ENCODE measurements at places on chromosomes 1 and 21. TPM values are rescaled to one million over a fixed set of nuclear protein-coding genes. Genes with fewer than 3 reads are reported as not detected.

- DNase-seq = peak; percentile 70
Observed at GRCh38 chr1:15028102-15028501, 125.4 kb upstream of the TMEM51 start.

- no peak for DNase-seq
Observed at GRCh38 chr1:113416496-113416895, 26.2 kb downstream of the MAGI3 start.

- DNase-seq = peak; percentile 80
Observed at GRCh38 chr21:45309069-45309986, 21.6 kb upstream of the POFUT2 start.

The LHX8 gene
- not detected for total RNA-seq

Data from sciatic nerve (tissue), 2 donors.